A375 (cell line): ENCODE measurements at places on chromosomes 3 and 15. TPM values are rescaled to one million over a fixed set of nuclear protein-coding genes. Genes with fewer than 3 reads are reported as not detected.

SEMA3B gene
- total RNA-seq, result 237 and 258 TPM in 2 replicates

ACAD9 gene
- 37.2 and 41.0 TPM in 2 replicates for total RNA-seq

GOLGA8R gene
- total RNA-seq, result 0.19 TPM in 1 of 2 replicates, not detected in the other

STRC gene
- total RNA-seq, result 0.21 TPM in 1 of 2 replicates, not detected in the other

SV2B gene
- 0.08 TPM in 1 of 2 replicates, not detected in the other for total RNA-seq

RTP1 gene
- not detected in 2 replicates for total RNA-seq

SNRPN gene
- total RNA-seq, result 285 and 292 TPM in 2 replicates

FRG2C gene
- total RNA-seq, result not detected in 2 replicates

KY gene
- total RNA-seq, result 0.16 TPM in 1 of 2 replicates, not detected in the other

PLA2G4E gene
- total RNA-seq, result not detected in 2 replicates

TIGIT gene
- not detected in 2 replicates for total RNA-seq

TGM5 gene
- 0.66 TPM in 1 of 2 replicates, not detected in the other for total RNA-seq

FOXB1 gene
- total RNA-seq, result not detected in 2 replicates

MYO5C gene
- 1.5 and 1.8 TPM in 2 replicates for total RNA-seq

GPR87 gene
- total RNA-seq, result not detected in 2 replicates

INSYN1 gene
- 2.1 and 2.6 TPM in 2 replicates for total RNA-seq

PEX11A gene
- total RNA-seq, result 3.7 and 4.8 TPM in 2 replicates
